ENCODE measurements at places on chromosomes 11 and 22.

GRCh38 chr11:119907122-119907851, 178.3 kb upstream of the NECTIN1 start:
- H3K4me3 ChIP-seq, result no peak overlapping the region
- peaks cover 4% of the 10 kb centered on the region for H3K4me1 ChIP-seq
- no peaks in the 10 kb centered on the region for H3K36me3 ChIP-seq
- H3K27ac ChIP-seq, result no peak overlapping the region
- no peak for DNase-seq
- H3K27me3 ChIP-seq, result no peaks in the 10 kb centered on the region

GRCh38 chr11:79966592-79966991, 525.8 kb upstream of the TENM4 start:
- no peak overlapping the region for H3K4me3 ChIP-seq
- DNase-seq, result no peak
- no peaks in the 10 kb centered on the region for H3K4me1 ChIP-seq
- no peak overlapping the region for H3K27ac ChIP-seq

- H3K4me3 ChIP-seq, result no peak overlapping the region
- no peak for DNase-seq
- no peaks in the 10 kb centered on the region for H3K36me3 ChIP-seq
- no peak overlapping the region for H3K27ac ChIP-seq
- no peaks in the 10 kb centered on the region for H3K4me1 ChIP-seq
- H3K27me3 ChIP-seq, result no peaks in the 10 kb centered on the region
Measured at GRCh38 chr11:133171374-133171773, 360.9 kb downstream of the OPCML start.

- H3K36me3 ChIP-seq, result peaks cover 2% of the 10 kb centered on the region
- peak overlapping the region; percentile 58 for H3K27ac ChIP-seq
- peaks cover 7% of the 10 kb centered on the region for H3K4me1 ChIP-seq
- DNase-seq, result peak; percentile 81
Measured at GRCh38 chr11:75328426-75329277, 22.8 kb downstream of the ARRB1 start.

DNA sequence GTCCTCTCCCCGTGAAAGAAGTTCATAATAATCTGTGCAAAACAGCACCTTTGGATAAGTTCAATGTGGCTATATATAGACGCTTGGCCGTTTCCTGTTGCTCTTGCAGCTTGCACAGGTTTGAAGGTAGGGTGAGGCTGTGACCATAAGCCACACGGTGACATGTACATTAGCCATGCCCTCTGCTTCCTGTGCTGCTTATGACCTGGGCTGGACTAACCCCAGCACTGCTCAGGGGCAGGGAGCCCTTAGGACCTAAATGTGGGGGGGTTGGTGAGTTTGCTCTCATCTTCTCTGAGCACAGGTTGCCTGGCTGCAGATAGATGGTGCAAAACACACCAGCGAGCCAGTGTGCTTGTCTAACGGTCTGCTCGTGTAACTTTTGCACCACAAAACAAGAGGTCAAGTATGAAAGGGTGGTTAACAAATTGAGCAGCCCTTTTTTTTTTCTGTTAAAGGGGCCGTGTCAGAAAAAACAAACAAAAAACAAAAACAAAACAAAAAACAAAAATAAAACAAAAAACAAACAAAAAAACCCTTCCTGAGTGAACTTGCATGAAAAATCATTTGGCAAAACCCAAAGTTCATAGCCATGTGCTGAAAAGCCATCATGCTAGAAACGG, 37.3 kb downstream of the FLI1 start:
- H3K4me1 ChIP-seq, result peaks cover 85% of the 10 kb centered on the region
- H3K27ac ChIP-seq, result no peak overlapping the region
- H3K36me3 ChIP-seq, result no peaks in the 10 kb centered on the region
- no peak for DNase-seq
- no peak overlapping the region for H3K4me3 ChIP-seq
- no peaks in the 10 kb centered on the region for H3K27me3 ChIP-seq

DNA sequence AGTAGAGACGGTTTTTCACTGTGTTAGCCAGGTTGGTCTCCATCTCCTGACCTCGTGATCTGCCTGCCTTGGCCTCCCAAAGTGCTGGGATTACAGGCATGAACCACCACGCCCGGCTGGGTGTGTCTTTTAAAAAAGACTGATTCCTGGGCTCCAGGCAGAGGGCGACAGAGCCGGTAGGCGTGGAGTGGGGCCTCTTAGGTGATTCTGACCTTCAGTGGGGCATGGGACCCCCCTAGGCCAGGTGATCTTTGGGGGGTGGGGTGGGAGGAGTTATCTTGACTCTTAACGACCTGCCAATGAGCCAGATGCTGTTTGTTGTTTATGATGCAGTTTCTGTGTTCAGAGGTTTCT, 12.9 kb upstream of the SORL1-AS1 start:
- H3K4me3 ChIP-seq, result no peak overlapping the region
- H3K4me1 ChIP-seq, result peaks cover 35% of the 10 kb centered on the region
- peak overlapping the region; percentile 67 for H3K27ac ChIP-seq
- H3K27me3 ChIP-seq, result no peaks in the 10 kb centered on the region
- no peak for DNase-seq
- H3K36me3 ChIP-seq, result peaks cover 12% of the 10 kb centered on the region

Data from thymus (tissue), 14 donors.